ENCODE measurements at places on chromosomes 3 and 15.

- DNase-seq: peak; percentile 49
These were observed 6.7 kb downstream of the NANOGP8 start for GRCh38 chr15:35078221-35078915.

- DNase-seq: no peak
These were observed 69.1 kb upstream of the TAMM41 start for GRCh38 chr3:11915621-11916424.

GRCh38 chr3:124648551-124648950 lies 81.7 kb upstream of the UMPS start:
- no peak for DNase-seq

DNA sequence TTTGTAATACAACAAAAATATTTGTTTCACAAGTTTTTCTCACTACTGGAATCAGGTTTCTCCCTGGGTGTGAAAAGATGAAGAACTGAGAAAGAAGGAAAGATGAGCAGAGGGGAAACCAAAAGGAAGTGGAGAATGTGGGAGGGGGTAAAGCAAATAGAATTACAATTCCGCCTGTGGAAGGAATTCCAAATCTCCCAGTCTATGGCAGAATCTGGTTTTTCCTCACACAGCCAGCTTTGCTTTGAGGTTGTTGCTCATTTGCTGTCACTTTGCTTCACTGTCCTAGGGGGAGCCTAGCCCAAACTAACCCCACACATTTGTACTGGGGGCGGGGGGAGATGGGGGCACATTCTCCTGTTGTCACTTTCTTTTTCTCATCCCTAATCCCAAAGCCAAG lies 43.9 kb downstream of the RPL22L1 start:
- no peak for DNase-seq

DNA sequence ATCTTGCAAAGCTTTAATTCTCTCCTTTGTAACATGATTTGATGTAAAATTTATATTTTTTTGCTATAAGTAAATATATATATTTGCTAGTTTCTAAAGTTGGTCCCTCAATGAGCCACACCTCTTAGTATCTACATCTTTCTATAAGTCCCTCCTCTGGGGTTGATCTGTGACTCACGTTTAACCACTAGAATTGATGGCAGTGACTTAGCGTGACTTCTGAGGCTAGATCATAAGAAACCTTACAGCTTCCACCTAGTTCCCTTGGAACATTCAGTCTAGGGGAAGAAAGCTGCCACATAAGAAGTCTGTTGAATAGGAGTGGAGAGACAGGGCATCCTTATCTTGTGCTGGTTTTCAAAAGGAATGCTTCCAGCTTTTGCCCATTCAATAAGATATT lies 56.6 kb upstream of the TNIK start:
- DNase-seq: no peak

GRCh38 chr15:54519577-54519976 lies 541.3 kb downstream of the UNC13C start:
- DNase-seq: no peak

DNA sequence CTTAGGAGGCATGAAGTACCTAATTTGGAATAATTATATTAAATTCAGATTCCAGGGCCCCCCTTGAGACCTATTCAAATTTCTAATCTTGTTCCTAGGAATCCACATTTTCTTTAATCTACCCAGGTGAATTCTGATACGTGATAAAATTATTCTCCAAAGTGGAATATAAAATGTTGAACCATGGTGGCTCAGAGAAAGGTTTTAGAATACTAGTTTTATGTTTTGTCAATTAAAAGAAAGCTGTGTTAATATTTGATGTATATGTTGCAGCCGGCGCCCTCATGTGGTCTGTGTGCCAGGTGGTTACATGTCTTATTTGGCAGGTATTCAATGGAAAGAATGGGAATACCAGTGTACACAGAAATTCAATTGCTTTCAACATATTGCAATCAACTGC lies 321.8 kb downstream of the FEZF2 start:
- no peak for DNase-seq

DNA sequence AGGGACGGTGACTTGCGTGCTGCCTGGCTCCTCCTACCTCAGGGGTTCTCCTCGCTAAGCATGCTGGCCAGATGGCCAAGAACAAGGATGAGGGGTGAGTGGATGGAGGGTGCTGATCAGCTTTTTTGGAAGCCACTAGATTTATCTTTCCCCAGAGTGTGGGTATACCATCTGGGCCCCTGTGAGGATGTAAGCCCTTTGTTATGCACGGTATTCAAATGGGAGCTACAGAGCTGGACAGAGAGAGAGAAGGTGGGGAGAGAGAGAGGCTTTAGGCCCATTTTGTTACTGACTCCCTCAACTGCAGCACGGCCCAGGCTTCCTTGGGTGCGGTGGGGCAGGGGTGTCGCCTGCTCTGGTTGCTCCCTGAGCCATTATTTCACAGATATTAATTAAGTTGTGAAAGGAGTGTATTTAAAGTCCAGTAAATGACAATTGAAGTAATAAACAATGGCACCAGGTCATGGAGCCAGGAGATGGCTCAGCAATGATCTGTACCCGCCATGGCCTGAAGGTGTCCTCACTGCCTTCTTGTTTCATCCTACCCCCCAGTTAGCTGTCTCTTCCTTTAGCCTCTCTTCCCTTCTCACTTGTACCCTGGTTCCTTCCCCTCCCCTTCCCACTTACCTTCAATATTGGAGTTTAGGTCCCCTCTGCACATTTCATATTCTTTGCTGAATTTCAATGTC lies 158.0 kb downstream of the CLSTN2 start:
- DNase-seq: no peak

DNA sequence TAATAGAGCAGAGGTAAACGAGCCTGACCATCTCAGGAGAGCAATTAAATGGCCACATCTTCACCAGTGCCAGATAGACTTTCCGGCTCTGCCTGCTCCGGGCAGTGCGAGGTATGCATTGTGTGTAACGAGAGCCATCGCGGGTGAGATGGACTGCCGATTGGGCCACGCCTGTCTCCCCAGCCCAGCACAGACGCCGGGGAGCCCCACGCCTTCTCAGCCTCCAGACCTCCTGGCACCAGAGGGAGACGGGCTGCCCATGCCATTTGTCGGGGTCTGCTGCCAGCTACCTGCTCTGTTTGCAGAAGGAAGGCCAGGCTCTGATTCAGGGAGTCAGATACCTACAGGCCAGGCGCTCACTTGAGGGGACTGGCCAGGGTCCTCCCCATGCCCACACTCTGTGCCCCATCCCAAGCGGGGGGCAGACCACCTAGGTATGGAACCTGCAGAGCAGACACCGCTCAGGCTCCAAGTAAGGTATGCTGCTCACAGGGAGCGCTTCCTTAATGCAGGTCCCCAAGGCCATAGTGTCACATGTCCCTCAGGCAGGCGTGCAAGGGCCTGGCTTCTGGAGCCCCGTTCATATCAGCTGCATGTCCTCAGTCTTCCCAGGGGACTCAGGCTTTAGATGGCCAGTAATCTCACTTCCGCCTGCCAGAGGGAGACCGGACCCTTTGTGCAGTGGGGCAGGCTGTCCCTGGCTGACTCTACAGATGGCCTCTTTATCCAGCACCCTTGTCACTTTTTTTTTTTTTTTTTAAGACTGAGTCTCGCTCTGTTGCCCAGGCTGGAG lies 62.2 kb downstream of the DNAJB8 start:
- no peak for DNase-seq

GRCh38 chr3:45509038-45509767 lies 85.3 kb upstream of the LIMD1 start:
- DNase-seq: no peak

DNA sequence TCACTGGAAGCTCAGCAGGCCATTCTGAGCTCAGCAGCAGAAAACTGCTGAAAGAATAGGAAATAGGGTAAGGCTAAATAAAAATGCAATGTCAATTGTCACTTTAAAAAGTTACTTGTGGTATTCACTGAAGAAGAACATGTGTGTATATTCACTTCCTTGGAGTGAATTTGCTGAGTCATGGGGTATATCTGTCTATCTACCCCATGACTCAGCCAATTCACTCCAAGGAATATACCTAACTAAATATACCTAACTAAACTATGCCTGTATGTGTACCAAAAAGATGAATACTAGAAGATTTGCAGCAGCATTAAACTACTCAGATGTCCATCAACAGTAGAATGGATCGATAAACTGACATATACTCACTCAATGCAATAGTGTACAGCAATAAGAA lies 69.5 kb upstream of the KCNAB1 start:
- DNase-seq: no peak

DNA sequence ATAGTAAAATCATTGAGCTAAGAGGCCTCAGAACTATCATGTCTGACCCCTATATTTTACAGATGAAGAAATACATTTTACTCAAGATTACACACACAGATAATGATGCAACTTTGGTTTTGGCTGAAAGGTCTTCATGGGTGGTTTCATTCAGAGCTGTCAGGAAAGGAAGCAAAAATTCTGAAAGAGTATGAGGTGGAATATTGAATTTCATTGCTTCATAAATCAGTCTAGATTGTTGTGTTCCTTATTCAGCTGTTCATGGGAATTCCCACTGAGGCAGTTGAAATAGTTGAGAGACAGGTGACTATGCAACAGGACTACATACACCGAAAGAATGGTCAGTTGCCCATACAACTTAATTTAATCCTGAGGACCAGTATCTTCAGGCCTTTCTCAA lies 39.4 kb downstream of the CD200 start:
- DNase-seq: peak; percentile 95

DNA sequence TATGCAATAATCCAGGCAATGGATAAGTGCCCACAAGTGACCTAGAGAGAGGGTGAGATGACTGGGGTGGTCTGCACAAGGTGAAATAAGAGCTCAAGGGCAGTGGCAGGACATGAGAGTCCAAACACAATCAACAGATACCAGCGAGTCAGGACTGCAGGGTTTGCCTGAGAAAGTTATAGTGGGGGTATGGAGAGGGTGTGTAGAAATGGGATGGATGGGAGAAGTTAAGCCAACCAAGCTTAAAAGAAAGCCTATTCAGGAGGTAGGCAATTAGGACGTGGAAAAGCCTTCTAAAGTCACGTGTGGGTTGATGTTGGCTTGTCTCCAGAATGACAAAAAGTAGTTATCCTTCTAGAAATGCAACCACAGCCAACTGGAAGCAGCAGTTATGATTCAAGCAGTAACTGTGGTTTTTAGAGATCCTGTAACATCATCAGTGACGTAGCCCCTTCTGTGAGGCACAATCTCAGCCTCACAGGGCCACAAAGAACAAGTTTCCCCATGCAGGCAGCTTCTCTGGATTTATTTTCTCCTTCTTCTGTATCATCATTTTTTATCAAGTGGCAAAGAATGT lies 56.1 kb downstream of the FAM174B start:
- DNase-seq: no peak

- DNase-seq: no peak
These were observed 41.7 kb upstream of the SEC22A start for GRCh38 chr3:123159926-123160635.

DNA sequence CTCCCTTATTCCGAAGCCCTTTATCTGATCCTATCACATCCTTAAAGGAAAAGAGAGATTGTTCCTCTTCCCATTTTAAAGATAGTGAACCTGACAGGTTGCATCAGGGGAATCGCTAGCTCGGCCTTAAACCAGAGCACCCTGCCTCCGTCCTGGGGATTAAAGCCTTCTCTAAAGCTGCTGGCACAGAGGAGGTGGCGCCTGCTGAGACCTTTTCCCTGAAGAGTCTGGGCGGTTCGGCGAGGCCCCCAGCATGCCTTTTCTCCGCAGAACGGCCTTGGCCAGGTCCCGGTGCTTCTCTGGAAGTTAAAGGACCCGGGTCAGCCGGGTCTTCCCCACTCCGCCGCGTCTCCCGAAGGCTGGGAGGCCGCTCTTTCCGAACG lies 593 bp downstream of the FAM219B start:
- DNase-seq: no peak

DNA sequence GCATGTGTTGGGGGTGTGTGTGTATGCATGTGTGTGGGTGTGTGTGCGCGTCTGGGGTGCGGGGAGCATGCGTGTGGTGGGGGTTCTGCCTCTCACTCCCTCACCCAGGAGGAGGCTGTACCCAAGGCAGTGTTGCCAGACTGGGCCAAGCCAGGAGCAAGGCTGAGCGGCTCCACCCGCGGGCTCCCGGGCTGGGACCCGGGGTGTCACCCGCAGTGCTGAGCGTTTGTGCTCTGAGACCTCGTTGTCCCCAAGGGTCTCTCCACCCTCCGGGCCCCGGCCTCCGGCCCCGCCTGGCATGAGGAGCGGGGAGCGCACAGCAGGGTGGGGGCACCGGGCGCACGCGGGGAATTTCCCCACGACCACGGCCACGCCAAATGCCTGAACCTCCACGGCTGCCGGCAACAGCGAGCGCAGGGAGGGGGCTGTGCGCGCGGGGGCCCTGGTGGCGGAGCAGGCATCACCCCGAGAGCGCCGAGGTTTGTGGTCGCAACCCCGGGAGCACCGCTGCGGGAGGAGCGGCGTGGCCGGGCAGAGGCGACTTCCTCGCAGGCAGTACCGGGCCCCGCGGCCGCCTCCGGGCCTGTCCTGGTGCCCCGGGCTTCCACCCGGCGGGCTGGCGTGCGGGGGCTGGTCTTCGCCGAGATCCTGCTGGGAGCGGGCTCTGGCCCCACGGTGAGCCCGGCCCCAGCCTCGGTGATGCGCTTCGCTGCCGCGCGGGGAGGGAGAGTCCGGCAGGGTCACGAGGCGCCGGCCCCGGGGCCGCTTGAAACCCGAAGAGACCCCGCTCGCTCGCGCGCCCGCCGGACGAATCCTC lies 7.4 kb upstream of the OCA2 start:
- no peak for DNase-seq

- DNase-seq: no peak
These were observed 52.2 kb downstream of the IGF1R start for GRCh38 chr15:98700519-98700918.

GRCh38 chr3:127758013-127758412 lies 64.3 kb downstream of the MGLL start:
- DNase-seq: no peak

DNA sequence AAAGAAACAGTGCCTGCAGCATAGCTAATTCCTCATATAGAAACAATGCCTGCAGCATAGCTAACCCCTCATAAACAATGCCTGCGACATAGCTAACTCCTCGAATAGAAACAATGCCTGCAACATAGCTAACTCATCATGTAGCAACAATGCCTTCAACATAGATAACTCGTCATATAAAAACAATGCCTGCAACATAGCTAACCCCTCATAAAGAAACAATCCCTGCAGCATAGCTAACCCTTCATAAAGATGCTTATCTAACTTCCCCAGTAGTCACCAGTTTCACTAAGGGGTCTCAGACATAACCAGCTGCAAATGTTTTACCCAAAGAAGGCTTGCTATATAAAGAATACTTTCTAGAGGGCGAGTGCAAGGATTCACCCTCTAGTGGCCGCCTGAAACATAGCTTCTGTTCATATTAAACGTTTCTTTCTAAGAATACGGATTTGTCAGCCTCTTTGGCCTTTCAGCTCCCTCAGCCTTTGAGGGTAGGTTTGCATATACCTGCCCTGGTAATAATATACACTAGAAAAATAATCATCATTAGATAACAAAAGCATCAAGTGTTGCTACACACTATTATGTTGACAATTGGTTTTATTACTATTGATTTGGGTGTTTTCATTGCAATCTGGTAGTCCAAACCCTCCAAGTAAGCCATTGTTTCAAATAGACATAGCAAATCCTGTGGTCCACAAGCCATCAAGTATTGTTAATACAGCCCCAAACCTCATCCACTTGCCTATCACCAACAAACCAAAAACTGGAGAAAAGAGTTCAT lies 44.4 kb upstream of the FAN1 start:
- no peak for DNase-seq

- no peak for DNase-seq
These were observed 6.2 kb downstream of the SLC7A14 start for GRCh38 chr3:170579646-170580045.

- DNase-seq: no peak
These were observed 17.0 kb downstream of the LRCH3 start for GRCh38 chr3:197807969-197808587.

Measured in AML-193 (cell line).